IMR-90 (cell line): ENCODE measurements at places on chromosomes 2 and 18. TPM values are rescaled to one million over a fixed set of nuclear protein-coding genes. Genes with fewer than 3 reads are reported as not detected.
A peak's percentile ranks its signal among the peaks of the same experiment; 100 is the strongest.

DNA sequence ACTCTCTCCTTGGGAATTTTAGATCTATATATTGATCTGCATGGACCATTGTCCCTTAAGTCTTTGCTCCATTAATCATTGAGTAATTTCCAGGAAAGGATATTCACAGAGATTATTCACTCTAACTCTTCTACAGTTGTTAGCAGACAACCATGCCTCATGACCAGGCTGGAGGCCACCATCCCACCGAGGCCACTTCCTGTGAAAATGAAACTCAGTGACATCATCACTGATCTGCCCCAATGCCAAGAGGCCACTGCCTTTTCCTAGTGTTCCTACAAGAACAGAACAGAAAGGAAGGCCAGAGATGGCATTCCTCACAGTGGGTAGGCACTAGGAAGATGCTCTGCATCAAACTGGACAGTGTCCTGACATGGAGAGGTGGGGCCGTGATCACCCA is 161.3 kb downstream of the DTNA start:
- peak; percentile 10 for DNase-seq

DNA sequence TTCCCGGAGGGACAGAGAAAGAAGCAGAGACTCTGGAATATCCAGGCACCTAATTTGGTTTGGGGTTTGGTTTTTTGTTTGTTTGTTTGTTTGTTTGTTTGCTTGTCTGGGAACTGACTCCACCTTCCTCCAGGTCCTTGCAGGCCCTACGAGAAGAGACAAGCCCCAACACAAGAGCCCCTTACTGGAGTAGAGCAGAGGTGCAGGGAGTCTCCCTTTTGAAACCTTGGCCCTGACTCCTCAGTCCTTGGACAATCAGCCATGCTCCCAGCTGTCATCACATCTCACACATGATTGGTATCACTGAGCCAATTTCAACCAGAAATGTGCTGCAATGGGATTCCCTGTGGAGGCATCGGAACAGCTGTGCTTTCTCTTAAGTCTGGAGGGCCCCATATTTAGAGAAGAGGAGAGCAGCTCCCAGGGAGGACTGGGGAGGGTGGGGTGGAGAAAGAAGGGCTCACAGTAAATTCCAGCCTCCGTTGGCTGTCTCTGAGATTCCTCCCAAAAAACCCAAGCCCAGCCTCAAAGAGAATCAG is 279.9 kb upstream of the NCKAP5 start:
- DNase-seq = no peak

GRCh38 chr2:152176113-152176714 is 651 bp upstream of the STAM2 start:
- DNase-seq = peak; percentile 38

GRCh38 chr2:73075477-73076373 is 4.2 kb upstream of the SFXN5 start:
- DNase-seq = peak; percentile 46

DNA sequence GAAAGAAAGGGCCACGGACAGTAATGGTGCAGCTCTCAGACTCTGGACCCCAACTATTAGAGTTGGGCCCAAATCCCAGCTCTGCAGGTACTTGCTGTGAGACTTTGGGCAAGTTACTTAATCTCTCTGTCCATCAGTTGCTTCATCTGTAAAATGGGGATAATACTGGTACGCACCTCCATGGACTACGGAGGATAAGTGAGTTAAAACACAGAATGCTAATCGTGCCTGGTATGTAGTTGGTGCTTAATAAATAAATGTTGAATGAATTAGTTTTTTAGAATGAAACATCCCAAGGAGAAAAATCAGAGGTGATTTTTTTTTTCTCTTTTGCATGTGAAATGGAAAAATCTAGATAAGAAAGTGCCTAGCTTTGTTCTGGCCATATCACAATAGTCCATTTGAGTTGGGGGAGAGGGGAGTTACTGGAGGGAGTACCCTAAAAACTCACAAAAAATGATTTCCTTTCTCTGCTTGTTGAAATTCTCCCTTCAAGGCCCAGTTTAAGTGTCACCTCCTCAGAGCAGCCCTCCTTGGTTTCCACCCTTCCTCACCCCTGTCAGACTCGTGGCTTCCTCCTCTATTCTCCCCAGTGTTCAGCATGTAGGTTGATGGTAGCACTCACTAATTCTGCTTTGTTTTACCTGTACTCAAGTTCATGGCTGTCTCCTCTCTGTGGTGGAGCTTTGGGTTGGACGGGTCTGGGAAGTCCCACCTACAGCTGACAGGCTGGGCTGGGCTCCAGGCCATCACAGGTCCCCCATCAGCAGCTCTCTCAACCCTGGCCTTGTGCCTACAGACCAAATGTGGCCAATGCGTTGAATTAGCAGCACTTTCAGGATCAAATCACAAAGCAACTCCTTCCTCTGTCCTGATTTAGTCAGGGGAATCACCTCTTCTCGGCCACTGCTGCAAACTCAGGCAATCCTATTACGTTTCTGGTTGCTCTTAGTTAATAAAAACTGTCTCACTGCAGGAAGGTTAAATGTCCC is 92.8 kb upstream of the TAF1B start:
- DNase-seq = no peak

GRCh38 chr18:74126684-74127655 is 20.7 kb downstream of the FBXO15 start:
- DNase-seq = no peak

AKAIN1 gene
- not detected in 2 replicates for total RNA-seq
